Heart left ventricle (tissue), 16 donors: ENCODE measurements at places on chromosomes 4 and X. TPM values are rescaled to one million over a fixed set of nuclear protein-coding genes. Genes with fewer than 3 reads are reported as not detected.

DNA sequence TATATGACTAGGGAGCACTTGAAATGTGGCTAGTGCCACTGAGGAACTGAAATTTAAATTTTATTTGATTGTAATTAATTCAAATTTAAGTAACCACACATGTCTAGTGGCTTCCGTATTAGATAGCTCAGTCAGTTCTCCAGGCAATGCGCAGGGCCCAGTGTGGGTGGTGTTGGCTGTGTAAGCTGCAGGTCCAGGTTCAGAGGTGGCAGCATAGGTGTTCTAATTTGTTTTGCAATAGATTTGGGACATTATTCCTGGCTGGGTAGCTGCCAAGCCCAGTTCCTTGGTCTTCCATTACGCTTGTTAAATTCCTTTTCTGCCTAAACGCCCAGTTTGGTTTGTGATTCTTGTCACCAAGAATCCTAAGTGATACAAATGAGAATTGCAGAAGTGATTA is 79.5 kb downstream of the FAM184B start:
- no peak for DNase-seq

- DNase-seq = no peak
Observed at GRCh38 chr4:74490736-74491135, 45.8 kb downstream of the AREG start.

GRCh38 chr4:160848901-160849760 is 1314.7 kb downstream of the FSTL5 start:
- DNase-seq = no peak

GRCh38 chr4:112889619-112890527 is 159.6 kb upstream of the ANK2 start:
- DNase-seq = no peak

DNA sequence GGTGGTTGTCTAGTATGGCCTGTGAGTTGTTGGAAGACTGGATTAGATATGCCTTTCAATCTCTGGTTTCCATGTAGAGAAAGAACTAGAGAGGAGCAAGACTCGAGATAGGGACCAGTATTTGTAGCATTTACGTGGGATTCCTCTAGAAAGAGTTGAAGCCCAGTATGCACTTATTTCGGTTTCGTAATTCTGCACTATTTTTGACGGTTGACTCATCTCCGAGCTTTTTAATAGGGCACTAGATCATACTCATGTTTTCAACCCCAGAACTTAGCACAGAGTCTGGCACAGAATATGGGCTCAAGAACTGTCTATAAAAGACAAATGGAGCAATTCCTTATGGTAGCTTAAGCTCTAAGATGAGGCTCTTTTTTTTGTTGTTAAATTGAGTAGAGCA is 15.7 kb downstream of the HELT start:
- DNase-seq = no peak

- DNase-seq = no peak
Observed at GRCh38 chr4:42555828-42556227, 101.1 kb downstream of the ATP8A1 start.

Gene TMEM255A
- 2.4 TPM for total RNA-seq

Gene FAM47E
- total RNA-seq = 3.0 TPM

Gene REPS2
- 3.6 TPM for total RNA-seq

Gene RHOXF2B
- not detected for total RNA-seq

Gene TRIM61
- 3.0 TPM for total RNA-seq

Gene CAPN6
- total RNA-seq = not detected
